ENCODE measurements at places on chromosomes 1 and 21.
A peak's percentile ranks its signal among the peaks of the same experiment; 100 is the strongest.

GRCh38 chr1:97960470-97960869 is 39.6 kb upstream of the DPYD start:
- DNase-seq, result no peak

DNA sequence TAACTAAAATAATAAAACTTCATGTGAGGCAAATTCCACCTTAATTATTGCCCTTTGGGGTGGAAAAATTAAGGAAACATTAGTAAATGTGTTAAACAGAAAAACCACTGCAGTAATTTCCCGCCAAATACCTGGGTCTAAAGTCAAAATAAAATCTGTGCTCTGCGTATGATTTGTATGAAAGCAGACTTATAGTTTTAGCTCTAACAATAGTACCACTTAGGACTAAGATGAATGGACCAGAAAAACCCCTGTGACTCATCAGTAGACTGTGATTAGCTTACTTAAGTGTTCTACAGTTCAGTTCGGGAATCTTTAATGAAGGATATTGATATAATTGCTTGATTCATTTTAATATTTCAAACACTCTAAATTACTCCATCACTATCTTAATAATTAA is 23.3 kb upstream of the C1orf105 start:
- no peak for DNase-seq

DNA sequence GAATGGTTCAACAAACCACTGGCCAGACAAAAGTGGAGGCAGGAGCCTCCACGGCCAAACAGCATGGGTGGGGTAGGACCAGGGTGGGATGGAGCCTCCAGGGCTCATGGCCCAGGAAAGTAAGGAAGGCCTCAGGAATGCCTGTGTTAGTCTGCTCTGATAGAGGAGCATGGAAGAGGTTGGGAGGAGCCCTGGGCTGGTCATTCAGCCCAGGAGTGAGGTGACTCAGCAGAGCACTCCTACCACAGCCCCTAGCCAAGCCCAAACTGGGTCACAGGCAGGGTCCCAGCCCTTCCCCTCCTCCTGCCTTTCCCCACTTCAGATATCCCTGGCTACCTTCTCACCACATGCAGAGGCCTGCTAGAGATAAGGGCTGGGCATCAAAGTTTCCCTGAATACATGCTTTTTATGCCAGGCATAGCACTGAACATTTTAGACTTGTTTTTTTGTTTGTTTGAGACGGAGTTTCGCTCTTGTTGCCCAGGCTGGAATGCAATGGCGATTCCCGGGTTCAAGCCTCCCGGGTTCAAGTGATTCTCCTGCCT is 3.1 kb upstream of the SHISA4 start:
- DNase-seq, result no peak

DNA sequence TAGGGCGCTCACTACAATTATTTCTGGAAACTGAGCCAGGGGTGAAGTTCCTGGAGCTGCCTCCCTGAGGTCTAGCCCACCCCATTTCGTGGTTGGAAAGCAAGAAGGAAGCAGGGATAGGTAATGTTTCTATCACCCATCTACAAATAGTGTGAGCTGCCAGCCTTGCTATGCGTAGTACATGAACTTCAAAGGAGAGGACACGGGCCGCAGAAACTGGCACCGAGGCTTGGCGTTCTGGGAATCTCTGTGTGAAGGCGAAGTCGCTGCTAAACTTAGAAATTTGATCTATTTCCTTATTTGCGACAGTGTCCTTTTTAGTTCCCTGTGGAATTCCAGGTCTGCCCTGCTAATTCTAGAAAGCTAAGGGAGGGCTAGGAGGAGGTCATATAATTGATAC is 49.6 kb upstream of the NTPCR start:
- no peak for DNase-seq

DNA sequence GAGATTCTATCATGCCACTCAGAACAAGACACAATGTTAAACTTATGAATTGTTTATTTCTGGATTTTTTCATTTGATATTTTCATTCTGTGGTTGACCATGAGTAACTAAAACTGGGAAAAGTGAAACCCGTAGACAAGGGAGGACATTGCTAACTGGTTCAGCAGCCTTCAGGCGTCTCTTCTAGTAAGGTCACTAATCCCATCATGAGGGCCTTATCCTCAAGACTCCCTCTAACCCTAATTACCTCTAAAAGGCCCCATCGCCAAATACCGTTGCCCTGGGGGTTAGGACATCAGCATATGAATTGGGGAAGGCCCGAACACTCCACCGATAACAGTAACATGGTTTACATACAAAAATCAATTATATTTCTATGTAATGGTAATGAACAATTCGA is 247.6 kb downstream of the TM2D1 start:
- no peak for DNase-seq

DNA sequence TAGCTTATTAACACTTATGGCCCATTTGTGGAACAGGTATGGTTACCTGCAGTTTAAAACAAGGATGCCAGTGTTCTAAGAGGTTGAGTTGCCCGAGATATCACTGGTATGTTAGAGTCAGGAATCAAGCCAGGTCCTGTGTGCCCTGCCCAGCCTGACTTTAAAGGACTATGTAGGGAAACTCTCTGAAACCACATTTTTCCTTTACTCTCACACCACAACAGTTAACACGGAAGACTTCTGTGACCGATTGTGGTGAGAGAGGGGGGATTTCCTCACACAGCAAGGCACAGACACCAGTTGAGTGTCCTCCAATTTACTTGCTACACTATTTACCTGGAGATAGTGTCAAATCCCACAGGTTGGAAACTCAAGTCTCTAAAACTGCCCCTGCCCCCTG is 47.8 kb downstream of the UCK2 start:
- peak; percentile 40 for DNase-seq

GRCh38 chr1:11774753-11775152 is 12.8 kb downstream of the C1orf167 start:
- no peak for DNase-seq

- no peak for DNase-seq
These were observed 1.1 kb downstream of the C21orf58 start for GRCh38 chr21:46322351-46323226.

- no peak for DNase-seq
These were observed 81.9 kb downstream of the CASZ1 start for GRCh38 chr1:10714337-10715114.

- no peak for DNase-seq
These were observed 250.8 kb downstream of the FOXD2 start for GRCh38 chr1:47688461-47689296.

GRCh38 chr1:191709215-191709614 is 449.0 kb upstream of the RGS18 start:
- DNase-seq, result no peak

DNA sequence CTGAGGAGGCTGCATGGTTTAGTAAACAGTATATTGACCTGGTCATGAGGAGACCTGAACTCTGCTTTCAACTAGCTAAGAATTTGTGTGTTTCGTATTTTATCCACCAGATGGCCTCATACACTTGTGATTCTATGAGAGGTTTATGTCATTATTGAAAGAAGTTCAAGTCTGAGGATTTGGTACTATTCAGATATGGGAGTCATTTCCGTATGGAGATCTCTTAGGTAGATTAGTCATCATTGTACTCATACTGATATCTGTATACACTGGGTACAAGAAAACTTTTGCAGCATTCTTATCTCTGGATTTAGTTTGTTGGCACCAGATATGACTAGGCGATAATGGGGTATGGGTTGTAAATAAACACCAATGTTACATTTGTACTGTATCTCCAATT is 26.6 kb downstream of the ATF6 start:
- DNase-seq, result peak; percentile 7

DNA sequence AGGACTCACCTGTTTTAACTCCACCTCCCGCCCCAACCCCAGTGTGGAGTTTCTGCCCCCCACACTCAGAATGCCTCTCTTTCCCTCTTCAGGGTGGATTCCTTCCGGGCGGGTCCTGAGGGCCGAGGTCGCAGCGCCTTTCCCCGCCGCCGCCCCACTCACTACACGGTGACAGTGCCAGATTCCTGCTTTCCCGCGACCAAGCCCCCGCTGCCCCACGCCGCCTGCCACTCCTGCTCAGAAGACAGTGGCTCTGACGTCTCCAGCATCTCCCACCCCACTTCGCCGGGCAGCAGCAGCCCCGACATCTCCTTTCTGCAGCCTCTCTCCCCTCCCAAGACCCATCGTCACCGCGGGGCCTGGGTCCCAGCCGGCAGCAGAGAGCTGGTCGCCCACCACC is 16.7 kb downstream of the INAVA start:
- DNase-seq, result no peak

GRCh38 chr1:110259770-110260169 is 49.7 kb downstream of the KCNC4 start:
- DNase-seq, result no peak

DNA sequence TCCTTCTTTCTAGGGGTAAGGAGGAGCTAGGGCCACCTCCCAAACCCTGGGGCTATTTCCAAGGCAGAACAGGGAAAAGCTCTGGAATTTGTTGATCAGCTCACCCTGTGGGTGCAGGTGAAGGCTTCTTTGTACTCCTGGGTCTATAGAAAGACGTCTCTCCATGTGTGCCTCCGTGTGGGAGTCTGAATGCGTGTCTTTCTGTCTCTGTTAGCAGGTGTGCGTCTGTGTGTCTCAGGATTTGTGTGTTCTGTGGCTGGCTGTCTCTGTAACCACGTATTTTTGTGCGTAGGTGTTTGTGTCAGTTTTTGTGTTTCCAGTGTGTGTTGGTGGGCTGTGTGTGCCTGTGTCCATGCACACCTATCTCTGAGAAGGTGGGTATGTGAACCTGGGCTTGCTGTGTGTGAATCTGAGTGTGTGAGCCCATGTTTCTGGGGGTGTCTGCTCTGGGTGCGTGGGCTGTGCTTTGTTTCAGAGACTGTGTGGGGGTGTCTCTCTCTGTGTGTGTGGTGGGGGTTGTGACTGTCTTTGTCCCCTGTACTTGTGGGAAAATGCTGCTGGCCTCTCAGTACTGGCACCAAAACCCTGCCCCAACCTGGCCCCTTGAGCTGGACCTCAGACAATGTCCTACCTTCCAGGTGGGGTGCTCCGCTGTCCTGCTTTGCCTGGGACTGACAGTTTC is 12.7 kb upstream of the ETV3L start:
- DNase-seq, result no peak

- DNase-seq, result peak; percentile 67
These were observed 23.2 kb upstream of the ZNF648 start for GRCh38 chr1:182084487-182085316.

GRCh38 chr1:93078638-93078985 is 471 bp upstream of the MTF2 start:
- no peak for DNase-seq

DNA sequence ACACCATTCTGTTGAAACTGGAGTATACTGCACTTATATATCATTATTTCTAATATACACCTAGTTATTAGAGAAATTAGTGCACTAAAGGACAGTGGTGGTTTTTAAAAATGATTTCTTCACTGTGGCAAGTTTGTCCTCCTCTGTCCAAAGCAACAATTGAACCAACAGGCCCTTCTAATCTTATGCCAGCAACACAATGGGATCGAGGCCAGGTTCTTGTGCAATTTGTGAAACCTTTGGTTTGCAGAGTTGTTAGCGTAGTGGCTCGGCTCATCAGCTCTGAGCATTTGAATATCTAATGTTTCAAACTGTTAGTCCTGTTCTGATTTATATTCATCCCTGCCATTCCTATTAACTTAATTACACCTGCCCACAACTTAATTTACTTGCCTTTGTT is 9.9 kb upstream of the LRRC39 start:
- no peak for DNase-seq

DNA sequence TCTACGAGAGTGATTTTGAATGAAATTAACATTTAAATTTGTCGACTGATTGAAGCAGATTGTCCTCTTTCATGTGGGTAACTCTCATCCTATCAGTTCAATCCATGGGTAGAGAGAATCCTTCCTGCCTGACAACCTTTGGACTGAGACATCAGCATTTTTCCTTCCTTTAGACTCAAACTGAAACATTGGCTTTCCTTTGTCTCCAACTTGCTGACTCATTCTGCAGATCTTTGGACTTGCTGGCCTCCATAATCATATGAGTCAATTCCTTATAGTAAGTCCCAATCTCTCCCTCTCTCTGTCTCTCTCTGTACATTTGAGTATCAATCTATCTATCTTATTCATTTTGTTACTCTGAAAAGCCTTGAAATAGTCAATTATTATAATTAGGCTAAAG is 416.7 kb downstream of the LRRIQ3 start:
- no peak for DNase-seq

GRCh38 chr1:179818743-179819173 is 58.8 kb downstream of the TOR1AIP2 start:
- DNase-seq, result no peak

GRCh38 chr1:55040933-55041494 is 1.7 kb downstream of the PCSK9 start:
- no peak for DNase-seq

DNA sequence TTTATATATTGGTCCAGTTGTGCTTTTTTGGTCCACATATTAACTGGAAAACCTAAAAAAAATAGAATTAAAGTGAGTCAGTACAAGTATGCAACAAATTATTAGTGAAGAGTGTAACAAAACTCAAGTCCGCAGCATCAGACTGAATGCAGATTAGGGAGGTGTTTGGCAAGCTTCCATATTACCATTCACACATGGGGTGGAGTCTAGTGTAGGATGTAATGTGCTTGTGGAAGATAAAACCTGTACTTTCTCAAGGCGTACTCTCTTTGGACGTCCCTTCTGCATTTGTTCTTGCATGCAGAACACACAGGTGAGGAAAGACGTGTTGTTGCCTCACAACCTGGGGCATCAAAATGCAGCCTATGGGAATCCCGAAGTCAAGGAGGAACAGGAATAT is 668.7 kb downstream of the MRPL39 start:
- no peak for DNase-seq

DNA sequence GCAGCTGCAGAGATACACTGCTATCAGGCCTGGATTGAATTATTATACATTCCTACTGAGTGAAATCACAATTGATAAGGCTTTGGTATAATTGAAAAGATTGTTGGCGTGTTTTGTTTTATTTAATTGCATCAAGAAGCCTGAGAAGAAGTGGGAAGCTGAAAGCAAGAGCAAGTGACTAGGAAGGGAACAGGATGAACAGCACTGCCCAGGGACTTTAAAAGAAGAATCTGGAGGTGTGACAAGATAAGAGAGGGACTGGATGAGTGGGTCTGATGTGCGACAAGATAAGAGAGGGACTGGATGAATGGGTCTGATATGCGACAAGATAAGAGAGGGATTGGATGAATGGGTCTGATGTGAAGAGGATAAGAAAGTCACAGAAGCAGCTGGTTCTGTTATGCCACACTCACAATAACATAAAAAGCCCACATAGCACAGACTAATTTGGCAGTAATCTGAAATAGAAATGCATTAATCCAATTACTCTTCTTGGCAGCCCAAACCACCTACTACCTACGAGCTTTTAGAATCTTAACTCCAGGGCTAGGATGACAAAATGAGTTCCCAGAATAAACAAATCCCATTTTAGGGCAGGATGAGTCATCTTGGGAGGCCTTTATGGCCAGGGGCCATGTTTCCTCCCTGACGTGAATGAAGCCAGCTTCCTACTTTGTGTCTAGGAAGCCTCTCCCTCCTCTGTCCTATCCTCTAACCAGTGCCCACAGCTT is 129.7 kb downstream of the DUSP10 start:
- DNase-seq, result no peak

DNA sequence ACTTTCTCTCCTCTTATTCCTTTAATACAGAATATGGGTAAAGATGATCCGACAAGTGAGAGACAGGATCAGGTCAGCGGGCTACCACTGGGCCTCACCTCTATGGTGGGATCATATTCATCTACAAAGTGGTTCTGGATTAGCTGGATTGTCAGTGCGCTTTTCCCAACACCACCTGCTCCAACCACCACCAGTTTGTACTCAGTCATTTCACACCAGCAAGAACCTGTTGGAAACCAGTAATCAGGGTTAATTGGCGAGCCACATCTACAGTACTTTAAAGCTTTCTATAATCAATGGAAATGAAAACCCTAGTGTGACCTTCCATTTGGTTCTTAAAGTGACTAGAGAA is 643 bp downstream of the NRAS start:
- no peak for DNase-seq

- no peak for DNase-seq
These were observed 178.7 kb downstream of the VAV3 start for GRCh38 chr1:107786203-107786845.

Measured in GDM1 (cell line).